ENCODE measurements at places on chromosomes 1 and 21.

DNA sequence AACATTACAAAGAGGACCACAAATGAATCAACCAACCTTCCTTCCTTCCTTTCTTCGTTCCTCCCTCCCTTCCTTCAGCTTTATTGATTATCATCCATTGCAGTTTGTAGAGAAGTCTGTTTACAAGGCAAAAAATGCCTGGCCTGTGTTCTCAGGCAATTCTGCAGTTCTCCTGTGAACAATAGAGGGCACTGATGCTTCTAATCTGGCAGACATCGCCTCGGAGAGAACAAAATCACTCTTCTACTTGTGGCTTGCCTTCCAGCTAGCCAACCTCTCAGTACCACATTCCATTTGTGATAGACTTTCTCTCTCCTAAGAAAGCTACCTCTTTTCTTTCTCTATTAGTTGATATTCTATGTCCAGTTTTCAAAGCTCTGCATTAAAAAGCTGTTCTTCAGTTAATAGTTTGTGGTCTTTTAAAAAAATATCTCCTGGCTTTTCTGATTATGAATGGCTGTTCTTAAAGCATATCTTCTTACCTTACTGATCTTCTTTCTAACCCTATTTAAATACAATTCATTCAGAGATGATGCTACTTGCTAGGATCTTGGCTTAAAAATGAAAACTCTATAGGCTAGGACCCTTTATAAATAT, 26.9 kb upstream of the ESRRG start:
- no peak for DNase-seq

DNA sequence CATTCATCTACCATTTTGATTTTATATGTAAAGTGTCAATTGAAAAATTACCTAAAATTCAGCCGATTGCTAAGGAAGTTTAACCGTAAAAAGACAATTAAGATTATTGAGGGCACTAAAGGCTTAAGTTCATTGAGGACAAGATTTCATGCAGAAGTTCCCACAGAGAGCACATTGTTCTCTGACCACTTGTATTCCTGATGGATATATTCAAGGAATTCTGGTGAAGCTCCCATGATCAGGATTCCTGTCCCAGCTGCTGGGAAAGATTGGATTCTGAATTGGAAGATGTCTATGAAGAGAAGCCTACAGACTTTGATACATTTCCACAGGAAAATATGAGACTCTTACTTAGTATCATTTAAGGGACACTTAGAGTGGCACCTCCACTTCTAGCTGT, 209.2 kb upstream of the KCTD3 start:
- no peak for DNase-seq

GRCh38 chr1:167486090-167486824, 32.1 kb downstream of the CD247 start:
- DNase-seq, result no peak

DNA sequence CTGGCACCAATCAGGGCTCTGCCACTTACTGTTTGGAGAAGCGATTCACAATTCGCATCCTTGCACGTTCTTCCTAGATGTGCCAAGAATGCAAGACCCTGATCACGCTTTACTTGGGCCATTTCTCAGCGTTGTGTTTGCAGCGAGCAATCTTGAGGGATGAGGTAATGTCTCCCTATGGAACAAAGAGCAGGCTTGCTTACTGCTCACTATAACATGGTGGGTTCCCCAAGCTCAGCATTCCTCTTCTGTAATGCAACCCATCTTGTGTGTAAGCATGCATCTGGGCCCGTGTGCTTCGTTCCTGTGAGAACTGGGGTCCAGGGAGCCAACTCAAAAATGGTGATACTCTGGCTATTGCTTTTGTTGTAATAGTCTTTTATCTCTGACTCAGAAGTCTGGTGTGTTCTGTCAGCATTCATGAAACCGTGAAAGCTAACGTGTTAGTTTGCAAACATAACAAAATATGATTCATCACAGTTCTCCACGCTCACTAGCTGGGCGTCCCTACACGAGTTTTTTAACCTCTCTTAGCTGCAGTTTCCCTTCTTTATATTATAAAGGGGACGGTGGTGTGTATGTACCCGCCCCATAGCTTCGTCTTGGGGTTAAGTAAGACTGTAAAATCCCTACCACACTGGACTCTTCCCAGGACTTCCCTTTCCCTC, 33.3 kb downstream of the DNTTIP2 start:
- no peak for DNase-seq

GRCh38 chr21:40753756-40754155, 93.2 kb downstream of the DSCAM start:
- no peak for DNase-seq

GRCh38 chr1:13809461-13810159, 109.6 kb downstream of the PRDM2 start:
- no peak for DNase-seq

- no peak for DNase-seq
Observed at GRCh38 chr21:35319684-35320283, 270.7 kb upstream of the RUNX1 start.

GRCh38 chr1:231395076-231395997, 26.8 kb downstream of the EGLN1 start:
- DNase-seq, result no peak

- DNase-seq, result no peak
Observed at GRCh38 chr1:24186031-24186710, 918 bp downstream of the IFNLR1 start.

GRCh38 chr1:67840449-67840848, 7.2 kb upstream of the GNG12 start:
- DNase-seq, result no peak

GRCh38 chr1:52229494-52229893, 87.6 kb downstream of the ZFYVE9 start:
- no peak for DNase-seq

DNA sequence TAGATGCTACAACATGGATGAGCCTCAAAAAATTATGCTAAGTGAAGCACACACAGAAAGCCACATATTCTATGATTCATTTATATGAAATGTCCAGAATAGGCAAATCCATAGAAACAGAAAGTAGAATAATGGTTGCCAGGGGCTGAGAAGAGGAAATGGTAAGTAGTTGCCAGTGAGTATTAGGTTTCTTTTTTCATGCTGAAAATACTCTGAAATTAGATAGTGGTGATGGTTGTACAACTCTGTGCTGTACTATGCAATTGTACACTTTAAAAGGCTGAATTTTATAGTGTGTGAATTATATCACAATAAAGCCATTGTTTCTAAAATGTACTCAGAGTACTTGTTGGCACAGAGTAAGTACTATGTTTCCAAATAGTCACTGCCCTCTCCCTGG, 15.5 kb upstream of the GFI1 start:
- DNase-seq, result no peak

GRCh38 chr1:6234502-6235295, 1.1 kb downstream of the ICMT start:
- DNase-seq, result no peak

DNA sequence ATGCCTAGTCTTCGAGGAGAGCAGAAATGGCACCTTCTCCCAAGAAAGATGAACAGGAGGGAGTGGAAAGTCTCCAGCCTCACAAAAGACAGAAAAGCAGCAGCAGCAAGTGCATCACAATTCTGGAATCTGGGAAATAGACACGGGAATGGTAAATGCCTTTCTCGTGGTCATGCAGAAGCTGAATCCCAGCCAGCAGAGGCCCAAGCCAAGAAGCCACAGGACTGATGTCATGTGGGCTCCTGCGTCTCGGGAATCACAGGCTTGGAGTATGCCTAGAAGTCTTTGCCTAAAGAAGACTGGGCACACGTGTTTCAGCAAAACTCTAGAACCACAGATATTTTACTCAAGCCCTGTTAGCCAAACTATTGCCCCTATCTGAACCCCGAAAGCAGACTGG, 260.3 kb upstream of the PLD5 start:
- no peak for DNase-seq

- DNase-seq, result no peak
Observed at GRCh38 chr1:41513383-41513735, 28.9 kb upstream of the EDN2 start.

GRCh38 chr1:107413951-107414350, 273.1 kb downstream of the NTNG1 start:
- no peak for DNase-seq

DNA sequence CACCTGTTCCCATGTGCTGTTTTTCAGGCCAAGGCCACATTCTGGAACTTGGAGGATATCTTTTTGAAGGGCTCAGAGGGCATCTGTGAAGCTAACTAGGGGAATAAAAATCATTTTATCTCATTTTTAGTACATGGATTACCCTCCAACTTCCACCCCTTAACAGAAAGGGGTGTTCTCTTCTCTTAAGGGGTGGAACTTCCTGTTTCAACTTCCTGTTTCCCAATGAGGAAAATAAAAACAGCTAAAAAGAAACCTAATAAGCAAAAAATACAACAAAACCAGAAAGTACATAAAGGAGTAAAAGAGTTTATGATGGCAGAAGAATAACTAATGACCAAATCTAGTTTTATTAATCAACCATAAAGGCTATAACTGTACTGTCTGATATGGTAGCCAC, 24.8 kb upstream of the SLC22A15 start:
- no peak for DNase-seq

DNA sequence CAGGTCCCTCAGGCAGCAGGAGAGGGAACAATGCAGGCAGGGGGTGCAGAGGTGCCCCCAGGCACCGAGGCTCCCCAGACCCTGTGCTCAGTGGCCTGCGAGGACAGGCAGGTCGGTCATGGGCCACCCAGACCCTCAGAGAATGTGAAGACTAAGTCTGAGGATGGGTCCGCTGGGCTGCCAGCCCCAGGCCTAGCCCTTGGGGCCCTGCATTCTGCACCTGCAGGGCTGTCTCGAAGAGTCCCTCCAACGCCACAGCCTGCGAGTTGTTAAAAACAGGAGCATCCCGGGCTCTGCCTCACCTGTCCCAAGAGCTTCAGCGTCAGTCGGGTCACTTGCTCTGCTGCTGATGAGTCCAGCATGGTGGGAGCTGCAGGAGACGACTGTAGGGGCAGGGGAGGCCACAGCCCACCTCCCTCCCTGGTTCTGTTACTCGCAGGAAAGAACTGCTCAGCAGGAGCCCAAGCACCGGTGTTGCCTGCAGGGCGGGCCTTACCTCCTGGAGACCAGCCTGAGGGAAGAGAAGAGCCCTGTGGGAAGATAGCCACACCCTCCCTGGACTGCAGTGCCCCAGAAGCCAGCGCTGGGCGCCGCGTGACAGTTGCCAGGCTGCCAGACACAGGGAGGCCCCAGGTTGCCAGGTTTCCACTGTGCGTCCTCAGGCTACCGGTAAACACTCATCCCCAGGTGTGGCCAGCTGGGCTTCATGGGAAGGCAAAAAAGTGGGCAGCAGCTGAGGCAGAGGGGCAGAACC, 5.8 kb downstream of the C21orf58 start:
- no peak for DNase-seq

DNA sequence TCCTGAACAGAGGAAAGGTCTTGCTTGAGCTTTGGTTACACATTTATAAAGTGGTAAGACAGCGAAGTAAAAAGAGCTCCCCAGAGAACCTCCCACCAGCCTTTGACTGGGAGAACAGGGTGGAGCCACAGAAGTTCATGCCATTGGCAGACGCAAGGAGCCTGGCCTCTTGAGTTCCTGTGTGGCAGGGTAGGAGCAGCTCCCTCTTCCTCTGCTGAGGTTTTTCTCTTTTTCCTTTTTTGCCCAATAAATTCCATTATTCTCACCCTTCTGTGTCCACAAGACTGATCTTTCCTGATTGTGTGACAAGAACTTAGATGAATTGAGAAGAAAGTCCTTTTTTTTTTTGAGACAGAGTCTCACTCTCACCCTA, 4.3 kb downstream of the THEM4 start:
- DNase-seq, result no peak

DNA sequence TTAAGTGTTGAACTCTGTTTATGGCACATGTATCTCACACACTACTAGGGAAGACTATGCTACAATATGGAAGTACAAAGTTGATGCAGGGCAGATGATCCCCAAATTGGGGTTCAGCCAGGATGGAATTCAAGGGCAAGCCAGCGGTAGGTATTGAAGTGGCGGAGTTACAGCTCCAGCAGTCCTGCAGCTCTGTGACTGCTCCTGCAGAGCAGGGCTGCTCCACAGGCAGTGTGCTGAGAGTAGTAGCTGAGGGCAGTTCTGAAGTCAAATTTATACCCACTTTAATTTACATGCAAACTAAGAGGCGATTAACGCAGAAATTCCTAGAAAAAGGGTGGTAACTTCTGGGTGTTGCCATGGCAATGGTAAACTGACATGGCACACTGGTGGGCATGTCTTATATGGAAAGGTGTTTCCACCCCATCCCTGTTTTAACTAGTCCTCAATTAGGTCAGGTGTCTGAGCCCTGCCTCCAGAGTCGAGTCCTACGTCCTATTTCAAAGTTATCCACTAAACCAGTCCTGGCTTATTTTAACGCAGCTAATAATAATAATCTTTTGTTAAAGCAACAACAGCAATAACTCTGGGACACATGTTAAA, 20.6 kb upstream of the CENPF start:
- DNase-seq, result no peak

DNA sequence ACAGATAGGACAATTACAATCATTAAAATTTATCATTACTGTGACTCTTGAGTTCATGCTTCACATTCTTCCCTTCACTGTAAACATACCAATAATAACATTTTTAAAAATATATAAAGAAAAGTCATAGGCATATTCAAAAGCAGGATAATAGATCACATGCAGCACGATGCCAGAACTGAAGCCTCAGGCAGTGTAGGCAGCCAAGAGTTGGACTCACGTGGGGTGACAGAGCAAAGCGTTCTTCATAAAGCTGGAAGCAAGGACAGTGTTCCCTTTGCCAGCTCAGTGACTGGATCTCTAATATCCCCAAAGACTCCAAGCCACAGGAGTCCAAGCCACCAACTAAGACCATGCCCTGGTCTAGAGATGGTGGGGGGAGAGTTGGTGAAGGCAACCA, 77.7 kb downstream of the ODF2L start:
- DNase-seq, result no peak

DNA sequence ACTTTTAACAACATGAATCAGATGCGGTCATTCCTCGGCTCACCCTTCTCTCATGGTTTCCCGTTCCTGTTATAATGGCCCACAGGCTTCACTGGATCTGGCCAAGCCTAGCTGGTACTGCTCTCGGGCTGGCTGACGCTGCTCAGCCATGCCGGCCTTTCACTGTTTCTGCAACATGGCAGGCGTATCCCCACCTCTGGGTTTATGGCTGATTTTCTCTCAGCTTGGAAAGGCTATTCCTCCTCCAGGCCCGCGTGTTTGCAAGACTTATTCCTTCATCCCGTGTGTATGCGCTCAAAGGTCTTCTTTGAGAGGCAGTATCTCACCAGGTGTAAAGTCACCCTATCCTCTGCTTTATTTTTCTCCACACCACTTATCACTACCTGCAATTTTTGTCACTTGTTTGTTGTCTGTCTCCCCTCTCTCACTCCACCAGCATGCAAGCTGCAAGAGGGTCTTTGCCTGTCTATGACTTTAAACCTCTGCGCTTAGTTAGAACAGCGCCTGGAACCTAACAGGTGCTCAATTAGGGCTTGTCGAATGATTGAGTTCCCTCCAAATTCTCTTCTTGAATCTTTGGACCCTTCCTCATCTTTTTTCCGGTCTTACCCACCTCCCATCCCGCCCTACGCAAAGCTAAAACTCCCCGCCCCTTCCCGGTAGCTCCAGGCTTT, 491 bp upstream of the RAP1A start:
- DNase-seq, result no peak

DNA sequence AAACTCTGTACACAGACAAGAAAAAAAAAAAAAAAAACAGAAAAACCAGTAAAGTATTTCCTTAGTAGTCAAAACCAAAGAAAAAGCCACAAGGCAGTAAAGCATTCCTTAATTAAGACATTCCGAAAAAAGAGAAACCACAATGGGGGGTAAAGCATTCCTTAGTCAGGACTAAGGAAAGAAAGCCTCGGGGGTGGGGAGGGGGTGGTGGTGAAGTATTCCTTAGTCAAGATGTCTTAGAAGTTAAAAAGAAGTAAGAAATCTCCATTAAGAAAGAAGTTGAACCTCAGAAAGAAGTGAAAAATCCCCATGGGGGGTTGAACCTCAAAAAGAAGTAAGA, 28.2 kb upstream of the FMO1 start:
- no peak for DNase-seq

- no peak for DNase-seq
Observed at GRCh38 chr1:33931111-33931475, 67.2 kb downstream of the HMGB4 start.
